ENCODE measurements at places on chromosomes 7 and 10. TPM values are rescaled to one million over a fixed set of nuclear protein-coding genes. Genes with fewer than 3 reads are reported as not detected.
A peak's percentile ranks its signal among the peaks of the same experiment; 100 is the strongest.

The INHBA gene
- not detected for total RNA-seq

The EIF3A gene
- 53.3 TPM for total RNA-seq

The CD36 gene
- not detected for total RNA-seq

The NKX2-3 gene
- not detected for total RNA-seq

The SGCE gene
- not detected for total RNA-seq

The ASAH2 gene
- total RNA-seq = 4.6 TPM

The BAMBI gene
- 0.68 TPM for total RNA-seq

DNA sequence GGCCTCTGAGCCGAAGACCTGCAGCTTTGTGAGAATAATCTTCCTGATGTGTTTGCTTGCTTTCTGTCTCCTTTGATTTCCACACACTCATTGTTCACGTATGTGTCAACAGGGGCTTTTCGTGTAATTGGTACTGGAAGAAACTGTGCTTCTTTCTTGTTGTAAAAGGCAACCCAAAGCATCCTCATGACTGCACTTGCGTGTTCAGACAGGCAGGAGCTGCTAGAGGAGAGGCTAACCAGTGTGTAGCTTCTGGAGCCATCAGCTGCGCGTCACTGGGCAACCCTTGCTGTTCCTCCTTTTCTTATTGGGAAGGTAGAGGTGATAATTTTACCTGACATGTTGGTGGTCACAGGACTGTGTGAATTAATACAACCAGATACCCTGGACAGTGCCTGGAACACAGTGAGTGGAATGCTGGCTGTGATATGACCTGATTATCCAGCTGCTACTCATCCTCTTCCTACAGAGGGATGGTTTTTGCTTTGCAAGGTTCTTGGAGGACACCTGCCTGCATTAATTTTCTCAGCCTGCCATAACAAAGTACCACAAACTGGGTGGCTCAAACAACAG is 213.0 kb downstream of the ABCA13 start:
- no peak for DNase-seq

DNA sequence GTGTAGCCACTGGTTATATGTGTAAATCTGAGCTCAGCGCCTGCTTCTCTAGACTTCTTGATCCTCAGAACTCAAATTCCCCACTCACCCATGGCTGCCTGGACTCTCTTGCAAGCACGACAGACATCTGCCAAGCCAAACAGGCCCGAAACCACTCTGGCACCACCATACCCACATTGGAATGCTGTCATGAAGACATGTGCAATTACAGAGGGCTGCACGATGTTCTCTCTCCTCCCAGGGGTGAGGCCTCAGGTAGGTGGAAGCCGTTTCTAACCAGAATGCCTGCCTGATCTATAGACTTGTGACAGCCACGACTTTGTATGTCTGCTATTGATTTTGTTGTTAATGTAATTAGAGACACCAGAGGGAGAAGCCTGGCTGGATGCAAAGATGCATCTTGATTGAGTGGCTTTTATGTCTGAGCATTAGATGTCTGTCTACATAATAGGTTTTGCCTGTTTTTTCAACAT is 4.0 kb downstream of the BAMBI start:
- no peak for DNase-seq

DNA sequence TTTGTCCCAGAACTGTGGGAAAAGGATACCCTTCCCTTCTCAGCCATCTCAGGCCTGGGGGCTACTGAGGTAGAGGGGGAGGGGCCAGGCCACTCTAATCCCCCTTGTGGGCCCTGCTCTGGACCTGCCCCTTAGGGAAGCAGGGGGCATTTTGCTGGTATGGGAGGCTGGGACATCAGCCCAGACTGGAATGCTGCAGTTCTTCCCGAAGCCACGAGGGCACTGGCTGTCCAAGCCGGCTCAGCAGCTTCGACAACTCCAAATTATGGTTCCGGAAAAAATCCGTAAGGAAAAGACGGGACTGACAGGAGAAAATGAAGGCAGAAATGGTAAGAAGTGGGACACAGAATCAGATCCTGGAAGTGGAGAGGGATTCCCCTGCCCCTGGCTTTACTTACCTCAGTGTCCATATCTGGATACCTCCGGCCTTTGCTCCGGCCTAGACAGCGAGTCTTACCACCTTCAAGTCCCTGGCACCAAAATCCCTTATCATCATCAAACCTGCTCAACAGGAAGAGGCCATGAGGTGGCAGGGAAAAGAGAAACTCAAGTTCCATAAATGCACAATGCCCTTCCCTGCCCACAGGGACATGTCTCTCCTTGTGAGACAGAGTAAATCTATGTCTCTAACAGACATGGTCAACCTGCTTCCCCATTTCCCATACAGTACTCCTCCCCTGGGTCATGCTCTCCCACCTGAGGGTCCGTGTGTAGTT is 9.0 kb downstream of the NDST2 start:
- DNase-seq = no peak

- DNase-seq = no peak
These were observed 7.5 kb upstream of the HECW1 start for GRCh38 chr7:43104874-43105520.

GRCh38 chr10:15237351-15237750 is 68.9 kb upstream of the NMT2 start:
- DNase-seq = peak; percentile 57

- DNase-seq = no peak
These were observed 44.8 kb downstream of the EGFR start for GRCh38 chr7:55063633-55064032.

GRCh38 chr10:111706331-111706730 is 477.2 kb downstream of the GPAM start:
- DNase-seq = no peak

- no peak for DNase-seq
These were observed 33.3 kb upstream of the MNX1 start for GRCh38 chr7:157043745-157044144.

DNA sequence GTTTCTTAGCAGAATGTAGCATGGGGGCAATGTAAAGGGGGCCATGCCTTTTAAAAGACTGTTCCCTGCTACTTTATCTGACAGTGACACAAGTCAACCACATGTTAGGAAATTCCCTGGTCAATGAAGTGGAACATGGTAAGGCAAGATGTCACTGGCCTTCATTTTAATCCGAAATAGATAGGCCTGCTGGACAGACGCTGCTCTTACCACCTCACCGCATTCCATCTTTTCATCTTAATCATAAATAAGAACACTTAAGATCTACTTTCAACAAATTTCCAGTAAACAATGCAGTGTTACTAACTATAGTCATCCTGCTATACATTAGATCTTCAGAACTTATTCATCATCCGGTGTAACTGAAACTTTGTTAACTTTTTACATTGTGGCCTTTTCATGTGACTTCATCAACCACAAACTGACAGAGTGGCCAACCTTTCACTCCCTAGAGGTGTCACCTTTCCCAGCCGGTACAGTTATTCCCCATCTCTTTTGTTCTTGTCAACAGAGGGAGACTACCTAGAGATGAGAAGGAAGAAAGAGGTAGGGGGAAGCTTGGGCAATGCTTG is 15.6 kb downstream of the ASB4 start:
- no peak for DNase-seq

DNA sequence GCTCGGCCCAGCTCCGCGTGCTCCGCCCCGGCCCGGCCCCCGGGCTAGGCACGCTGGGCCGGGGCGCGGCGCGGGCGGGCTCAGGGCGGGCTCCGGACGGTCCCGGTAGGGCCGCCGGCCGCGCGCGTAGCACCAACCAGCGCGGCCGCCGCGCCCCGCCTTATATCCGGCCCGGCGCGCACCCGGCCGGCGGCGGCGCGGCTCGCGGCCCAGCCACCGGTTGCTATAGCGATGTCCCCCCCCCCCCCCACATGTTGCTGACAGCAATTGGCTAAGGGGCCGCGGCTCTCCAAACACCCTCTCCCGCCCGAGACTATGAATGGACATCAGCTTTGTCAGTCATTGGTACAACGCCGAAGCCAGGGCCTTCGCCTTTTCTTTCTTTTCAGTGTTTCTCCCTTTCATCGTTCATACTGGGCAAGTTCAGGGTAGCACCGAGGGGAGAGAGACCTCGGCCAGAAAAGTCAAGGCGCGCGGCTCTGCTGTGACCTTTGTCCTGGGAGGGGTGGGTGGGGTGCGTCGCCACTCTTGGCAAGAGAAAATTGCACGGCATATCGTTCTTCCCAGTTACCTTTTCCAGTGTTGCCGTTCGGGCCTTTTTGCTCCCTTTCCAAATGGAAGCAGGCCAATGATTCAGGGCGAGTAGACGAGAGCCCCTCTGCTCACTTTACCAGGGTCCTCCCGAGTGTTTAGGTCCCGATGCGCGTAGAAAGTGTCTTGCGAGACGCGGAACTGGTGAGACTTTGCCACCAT is 354.2 kb downstream of the DNAJB6 start:
- no peak for DNase-seq

DNA sequence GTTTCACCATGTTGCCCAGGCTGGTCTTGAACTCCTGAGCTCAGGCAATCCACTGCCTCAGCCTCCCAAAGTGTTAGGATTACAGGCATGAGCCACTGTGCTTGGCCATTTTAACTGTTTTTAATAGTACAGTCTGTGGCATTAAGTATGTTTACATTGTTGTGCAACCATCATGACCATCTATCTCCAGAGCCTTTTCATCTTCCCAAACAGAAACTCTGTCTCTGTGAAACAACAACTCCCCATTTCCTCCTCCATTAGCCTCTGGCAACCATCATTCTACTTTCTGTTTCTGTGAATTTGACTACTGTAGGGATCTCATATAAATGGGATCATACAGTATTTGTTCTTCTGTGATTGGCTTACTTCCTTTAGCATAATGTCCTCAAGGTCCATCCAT is 48.3 kb upstream of the SEPHS1 start:
- DNase-seq = no peak

GRCh38 chr10:91206837-91207474 is 13.5 kb upstream of the PCGF5 start:
- no peak for DNase-seq

DNA sequence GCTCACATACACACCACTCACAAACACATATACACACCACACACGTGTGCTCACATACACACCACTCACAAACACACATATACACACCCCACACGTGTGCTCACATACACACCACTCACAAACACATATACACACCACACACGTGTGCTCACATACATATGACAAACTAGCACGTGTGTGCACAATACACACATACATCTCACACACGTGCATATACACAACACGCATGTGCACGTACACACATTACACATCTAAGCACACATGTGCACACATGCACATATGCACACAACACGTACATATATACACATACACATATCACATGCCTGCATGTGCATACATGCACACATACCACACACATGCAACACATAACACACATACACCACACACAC is 78.3 kb upstream of the FOXK1 start:
- no peak for DNase-seq

DNA sequence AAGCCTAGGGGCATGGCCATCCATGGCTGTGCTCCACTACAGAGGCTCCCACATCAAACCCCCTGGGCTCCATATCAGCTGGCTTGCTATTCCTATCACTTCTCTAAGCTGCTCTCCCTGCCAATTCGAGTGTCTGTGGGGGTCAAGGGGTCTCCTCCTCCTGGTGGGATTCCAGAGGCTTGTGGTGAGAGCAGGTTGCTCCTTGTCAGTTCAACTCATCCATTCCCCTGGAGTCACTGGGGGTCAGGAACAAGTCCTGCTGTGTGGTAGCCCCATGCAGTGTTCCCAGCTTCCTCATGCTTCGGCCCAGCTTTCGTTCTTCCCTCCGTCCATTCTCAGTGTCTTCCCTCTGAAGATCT is 86.6 kb upstream of the UNC5B start:
- DNase-seq = no peak

DNA sequence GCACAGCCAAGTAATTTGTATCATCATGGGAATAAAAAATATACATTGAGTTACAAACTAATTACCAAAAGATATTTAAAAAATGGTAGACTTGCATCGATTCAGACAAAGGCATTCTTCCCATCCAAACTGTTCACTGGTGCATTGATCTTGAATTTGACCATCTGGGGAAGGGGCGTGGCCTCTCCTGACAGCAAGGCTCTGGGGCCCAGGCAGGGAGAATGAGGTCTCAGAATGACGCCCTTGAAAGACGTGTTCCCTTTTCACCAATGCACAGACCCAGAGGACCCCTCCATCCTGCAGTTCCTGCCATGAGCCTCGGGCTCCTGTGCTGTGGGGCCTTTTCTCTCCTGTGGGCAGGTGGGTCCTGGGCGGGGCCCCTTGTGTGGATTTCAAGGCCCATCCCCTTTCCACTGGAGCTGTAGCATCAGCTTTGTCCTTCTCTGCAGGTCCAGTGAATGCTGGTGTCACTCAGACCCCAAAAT is 91.1 kb upstream of the PRSS58 start:
- DNase-seq = no peak

DNA sequence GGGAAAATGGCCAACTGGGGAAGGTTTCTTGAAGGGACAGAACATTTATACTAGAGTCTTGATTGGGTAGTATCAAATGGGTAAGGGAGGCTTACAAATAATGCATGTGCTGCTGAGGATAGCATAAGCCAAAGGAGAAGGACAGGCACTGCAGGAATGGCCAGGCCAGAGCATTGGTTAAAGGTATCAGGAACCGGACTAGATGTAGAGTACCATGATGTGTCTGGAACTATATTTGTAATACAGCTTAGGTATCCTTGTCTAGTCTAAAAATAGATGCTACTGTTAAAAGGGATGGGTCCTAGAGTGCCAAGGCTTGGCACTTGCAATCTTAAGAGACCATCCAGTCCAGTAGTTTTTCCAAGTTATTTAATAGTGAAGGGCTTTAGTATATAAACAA is 20.3 kb downstream of the TMEM243 start:
- DNase-seq = no peak

- DNase-seq = no peak
These were observed 1.2 kb downstream of the DNAJC2 start for GRCh38 chr7:103343332-103343731.

DNA sequence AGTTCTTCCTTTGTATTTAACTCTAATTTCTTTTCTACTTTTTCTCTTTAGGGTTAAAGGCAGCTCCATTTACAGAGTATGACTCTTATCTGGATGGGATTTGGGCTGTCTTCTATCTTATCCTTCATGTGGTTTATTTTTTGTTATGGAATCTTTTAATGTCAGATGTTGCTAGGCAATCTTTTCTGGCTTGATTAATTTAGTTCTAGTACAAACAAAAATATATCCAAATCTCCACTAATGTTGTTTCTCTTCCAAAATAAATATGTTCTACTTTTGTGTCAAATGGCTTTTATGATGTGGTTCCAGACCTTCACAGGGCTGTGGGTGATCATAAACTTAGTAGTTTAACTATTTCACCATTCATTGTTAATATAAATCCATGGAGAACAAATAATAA is 246.9 kb downstream of the AHR start:
- no peak for DNase-seq

DNA sequence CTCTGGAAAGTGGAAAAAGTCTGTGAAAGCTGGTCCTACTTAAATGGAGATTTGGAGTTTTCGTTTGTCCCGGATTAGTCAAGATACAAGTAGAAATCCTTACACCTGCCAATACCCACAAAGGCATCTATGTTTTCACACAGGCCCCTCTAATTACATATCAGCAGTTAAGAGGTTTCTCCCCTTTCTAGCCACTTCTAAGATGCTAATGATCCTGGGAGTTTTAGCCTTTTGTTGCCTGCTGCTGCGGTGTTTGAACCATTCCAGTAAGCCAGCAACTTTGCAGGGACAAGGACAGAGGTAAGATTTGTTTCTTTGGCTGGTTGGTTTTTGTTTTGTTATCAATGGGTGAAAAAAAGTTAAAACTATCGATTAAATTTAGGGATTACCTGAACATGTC is 5.8 kb upstream of the C1QL3 start:
- DNase-seq = no peak
